ENCODE measurements at places on chromosomes 2 and 18.

- DNase-seq = no peak
Measured at GRCh38 chr2:12761104-12761503, 44.4 kb downstream of the TRIB2 start.

GRCh38 chr18:58194028-58194427 lies 150.0 kb downstream of the NEDD4L start:
- peak; percentile 47 for DNase-seq

DNA sequence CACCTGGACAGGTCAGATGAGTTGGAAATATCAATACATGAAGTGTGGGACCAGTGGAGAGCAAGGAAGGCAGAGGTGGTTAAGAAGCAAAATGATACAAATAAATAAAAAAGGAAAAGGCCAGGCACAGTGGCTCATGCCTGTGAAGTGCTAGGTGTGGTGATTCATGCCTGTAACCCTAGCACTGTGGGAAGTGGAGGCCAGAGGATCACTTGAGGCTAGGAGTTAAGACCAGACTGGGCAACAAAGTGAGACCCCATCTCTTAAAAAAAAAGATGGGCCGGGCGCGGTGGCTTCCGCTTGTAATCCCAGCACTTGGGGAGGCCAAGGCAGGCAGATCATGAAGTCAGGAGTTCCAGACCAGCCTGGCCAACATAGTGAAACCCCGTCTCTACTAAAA lies 2.9 kb downstream of the STON1 start:
- DNase-seq = no peak

DNA sequence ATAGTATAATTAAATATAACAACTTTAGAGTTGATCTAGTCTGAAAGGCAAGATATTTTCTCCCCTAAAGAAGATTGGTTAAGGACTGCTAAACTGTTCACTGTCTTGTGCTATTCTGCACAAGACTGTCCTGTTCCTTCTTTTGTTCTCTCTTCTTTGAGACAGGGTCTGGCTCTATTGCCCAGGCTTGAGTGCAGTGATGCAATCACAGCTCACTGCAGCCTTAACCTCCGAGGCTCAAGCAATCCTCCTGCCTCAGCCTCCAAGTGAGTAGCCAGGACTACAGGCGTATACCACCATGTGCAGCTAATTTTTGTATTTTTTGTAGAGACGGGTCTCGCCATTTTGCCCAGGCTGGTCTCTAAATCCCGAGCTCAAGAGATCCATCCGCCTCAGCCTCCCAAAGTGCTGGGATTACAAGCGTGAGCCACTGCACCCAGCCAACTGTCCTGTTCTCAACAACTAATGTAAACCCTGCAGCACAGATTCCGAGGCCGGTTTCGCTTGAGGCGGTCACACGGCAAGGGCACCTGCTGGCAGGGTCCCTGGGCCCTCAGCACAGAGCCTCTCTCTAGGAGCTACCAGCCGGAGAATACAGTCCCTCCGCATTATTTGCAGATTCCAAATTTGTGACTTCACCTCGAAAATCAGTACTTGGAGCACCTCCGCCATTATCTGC lies 16.4 kb downstream of the PXDN start:
- DNase-seq = no peak
